ENCODE measurements at places on chromosomes 4 and X.

DNA sequence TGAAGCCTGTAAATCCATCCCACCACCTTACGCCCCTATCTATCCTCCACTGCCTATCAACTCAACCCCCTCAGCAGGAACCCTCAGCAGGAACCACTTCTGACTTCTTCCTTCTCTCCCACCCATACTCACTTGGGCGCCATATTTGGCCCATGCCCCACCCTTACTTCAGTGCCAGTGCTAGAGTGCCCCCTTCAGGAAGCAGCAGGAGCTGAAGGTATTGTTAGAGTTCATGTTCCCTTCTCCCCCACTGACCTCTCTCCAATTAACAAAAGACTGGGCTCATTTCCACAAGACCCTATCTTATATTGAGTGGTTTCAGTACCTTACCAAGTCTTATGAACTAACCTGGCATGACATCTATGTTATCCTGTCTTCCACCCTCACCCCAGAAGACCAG is 363.1 kb upstream of the SLIT2 start:
- peak; percentile 3 for DNase-seq
- H3K4me1 ChIP-seq, result no peaks in the 10 kb centered on the region
- H3K27me3 ChIP-seq, result no peaks in the 10 kb centered on the region
- H3K27ac ChIP-seq, result no peak overlapping the region
- H3K36me3 ChIP-seq, result no peaks in the 10 kb centered on the region

- H3K4me3 ChIP-seq, result no peak overlapping the region
- H3K4me1 ChIP-seq, result no peaks in the 10 kb centered on the region
- no peak overlapping the region for H3K27ac ChIP-seq
- H3K36me3 ChIP-seq, result no peaks in the 10 kb centered on the region
- DNase-seq, result no peak
These were observed 56.4 kb upstream of the HHIP start for GRCh38 chr4:144589512-144589911.

DNA sequence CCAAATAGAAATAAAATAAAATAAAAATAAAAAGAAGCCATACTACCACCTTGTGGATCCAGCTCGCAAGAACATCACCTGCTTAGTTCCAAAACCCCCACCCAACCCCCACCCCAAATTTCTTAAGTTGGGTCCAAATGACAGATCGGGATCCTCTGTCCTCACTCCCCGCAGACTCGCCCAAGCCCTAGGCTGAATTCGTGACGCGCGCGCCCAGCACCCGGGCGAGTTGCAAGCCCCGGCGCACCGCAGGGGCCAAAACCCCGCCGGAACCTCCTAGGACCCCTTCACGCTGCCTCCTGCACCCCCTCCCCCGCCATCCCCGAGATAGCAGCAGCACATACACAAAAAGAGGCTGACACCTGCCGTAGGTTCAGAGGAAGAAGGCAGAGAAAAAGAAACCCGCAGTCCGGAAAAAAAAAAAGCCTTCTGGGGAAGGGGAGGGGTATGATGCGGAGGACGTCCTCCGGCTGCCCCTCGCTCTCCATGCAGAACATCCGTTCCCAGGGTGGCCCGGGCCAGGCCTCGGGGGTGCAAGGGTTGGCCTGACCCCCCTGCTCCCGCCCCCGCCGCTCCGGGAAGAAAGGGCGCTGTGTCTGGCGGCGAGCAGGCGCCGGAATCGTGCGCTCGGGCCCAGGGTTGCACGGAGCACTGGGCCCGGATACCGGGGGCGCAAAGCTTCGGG is 2.6 kb downstream of the NLGN4X start:
- no peaks in the 10 kb centered on the region for H3K27me3 ChIP-seq
- DNase-seq, result peak; percentile 73
- H3K36me3 ChIP-seq, result no peaks in the 10 kb centered on the region
- H3K4me3 ChIP-seq, result peak overlapping the region; percentile 81
- peaks cover 28% of the 10 kb centered on the region for H3K4me1 ChIP-seq
- peak overlapping the region; percentile 63 for H3K27ac ChIP-seq

DNA sequence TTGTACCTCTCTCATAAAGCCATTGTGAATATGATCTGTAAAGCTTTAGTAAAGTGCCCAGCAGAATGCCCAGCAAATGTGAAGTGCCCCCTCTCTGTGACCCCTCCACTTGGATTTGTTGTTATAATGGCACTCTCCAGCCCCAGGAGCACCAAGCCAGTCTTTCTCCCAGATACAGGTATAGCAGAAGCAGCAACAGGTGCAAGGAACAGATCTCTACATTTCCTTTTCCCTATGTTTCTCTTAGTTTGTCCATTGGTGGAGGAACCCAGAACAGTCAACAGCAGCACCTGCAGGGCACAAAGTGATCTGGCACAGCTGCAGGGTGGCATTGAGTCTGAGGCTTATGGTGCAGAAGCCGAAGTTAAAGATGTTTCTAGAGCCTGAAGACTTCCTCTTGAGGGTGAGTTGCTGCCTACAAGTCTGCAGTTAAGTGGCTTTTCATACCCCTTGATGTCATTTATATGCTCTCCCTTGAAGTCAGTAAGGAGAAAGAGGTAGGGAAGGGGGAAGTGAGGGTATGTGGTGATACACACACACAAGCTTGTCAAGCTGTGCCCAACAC is 16.1 kb upstream of the CXCL3 start:
- H3K4me1 ChIP-seq, result peaks cover 16% of the 10 kb centered on the region
- no peak overlapping the region for H3K4me3 ChIP-seq
- no peak overlapping the region for H3K27ac ChIP-seq
- no peaks in the 10 kb centered on the region for H3K36me3 ChIP-seq
- H3K27me3 ChIP-seq, result no peaks in the 10 kb centered on the region
- DNase-seq, result no peak

- DNase-seq, result peak; percentile 34
- H3K27ac ChIP-seq, result no peak overlapping the region
- H3K27me3 ChIP-seq, result no peaks in the 10 kb centered on the region
- H3K36me3 ChIP-seq, result no peaks in the 10 kb centered on the region
These were observed 69.9 kb upstream of the TNIP3 start for GRCh38 chr4:121233982-121234381.

- no peaks in the 10 kb centered on the region for H3K36me3 ChIP-seq
- H3K4me3 ChIP-seq, result no peak overlapping the region
- H3K27ac ChIP-seq, result no peak overlapping the region
- no peak for DNase-seq
- peaks cover 3% of the 10 kb centered on the region for H3K4me1 ChIP-seq
These were observed 9.3 kb downstream of the ZXDA start for GRCh38 chrX:57900975-57901374.

GRCh38 chr4:38866973-38867477 is 581 bp upstream of the FAM114A1 start:
- no peaks in the 10 kb centered on the region for H3K27me3 ChIP-seq
- H3K36me3 ChIP-seq, result no peaks in the 10 kb centered on the region
- DNase-seq, result no peak

GRCh38 chr4:132827522-132827921 is 321.6 kb upstream of the PCDH10 start:
- H3K4me3 ChIP-seq, result no peak overlapping the region
- no peaks in the 10 kb centered on the region for H3K36me3 ChIP-seq
- H3K27me3 ChIP-seq, result no peaks in the 10 kb centered on the region
- no peak overlapping the region for H3K27ac ChIP-seq
- H3K4me1 ChIP-seq, result 0 out of 2 replicates have a peak, but pooled peaks cover 7% of the 10 kb centered on the region
- DNase-seq, result no peak

- DNase-seq, result peak; percentile 72
- H3K4me3 ChIP-seq, result no peak overlapping the region
- no peak overlapping the region for H3K27ac ChIP-seq
- no peaks in the 10 kb centered on the region for H3K27me3 ChIP-seq
- H3K4me1 ChIP-seq, result no peaks in the 10 kb centered on the region
These were observed 75.8 kb downstream of the NUDT11 start for GRCh38 chrX:51420610-51421009.

DNA sequence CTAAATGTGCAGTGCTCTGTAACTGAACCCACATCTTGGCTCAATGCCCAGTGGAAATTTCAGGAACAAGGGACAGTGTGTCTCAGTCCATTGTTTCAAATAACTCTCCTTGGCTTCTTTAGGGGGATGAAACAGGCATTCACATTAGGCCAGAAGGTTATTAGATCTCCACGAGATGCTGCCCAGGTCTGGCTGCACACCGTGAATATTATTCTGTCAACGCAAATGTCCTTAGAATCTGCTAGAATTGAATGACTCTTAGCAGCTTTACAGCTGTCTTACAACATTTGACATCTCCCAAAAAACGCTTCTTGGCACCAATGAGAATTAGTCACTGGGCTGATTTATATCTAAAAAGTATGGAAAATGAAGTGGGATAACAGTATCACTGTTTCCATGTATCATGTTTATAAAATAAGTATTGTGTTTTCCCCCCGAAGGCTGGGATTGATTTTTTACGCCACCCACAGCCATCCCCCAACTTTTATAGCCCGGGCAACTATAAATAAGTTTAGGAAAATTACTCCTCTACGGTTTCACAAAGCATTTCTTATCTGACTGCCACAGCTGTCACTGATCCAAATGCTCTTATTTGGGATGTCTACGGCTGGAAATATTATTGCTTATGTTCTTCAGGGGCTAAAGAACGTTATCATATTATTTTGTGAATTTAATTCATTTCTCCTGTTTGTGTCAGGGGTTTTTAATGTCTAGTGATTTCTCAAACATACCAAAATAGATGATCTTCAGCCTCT is 559.7 kb upstream of the FAT1 start:
- no peaks in the 10 kb centered on the region for H3K36me3 ChIP-seq
- H3K4me1 ChIP-seq, result no peaks in the 10 kb centered on the region
- H3K27me3 ChIP-seq, result no peaks in the 10 kb centered on the region
- no peak for DNase-seq
- no peak overlapping the region for H3K4me3 ChIP-seq

- no peaks in the 10 kb centered on the region for H3K36me3 ChIP-seq
- H3K27me3 ChIP-seq, result no peaks in the 10 kb centered on the region
- DNase-seq, result no peak
- H3K4me3 ChIP-seq, result no peak overlapping the region
- 0 out of 2 replicates have a peak, but pooled peaks cover 5% of the 10 kb centered on the region for H3K4me1 ChIP-seq
- H3K27ac ChIP-seq, result peak overlapping the region; percentile 67
These were observed 158.9 kb downstream of the MID1IP1 start for GRCh38 chrX:38960137-38960536.

GRCh38 chr4:48499551-48500066 is 9.6 kb downstream of the ZAR1 start:
- peaks cover 25% of the 10 kb centered on the region for H3K4me1 ChIP-seq
- no peaks in the 10 kb centered on the region for H3K36me3 ChIP-seq
- no peak overlapping the region for H3K4me3 ChIP-seq
- no peak for DNase-seq
- H3K27ac ChIP-seq, result peak overlapping the region; percentile 27

DNA sequence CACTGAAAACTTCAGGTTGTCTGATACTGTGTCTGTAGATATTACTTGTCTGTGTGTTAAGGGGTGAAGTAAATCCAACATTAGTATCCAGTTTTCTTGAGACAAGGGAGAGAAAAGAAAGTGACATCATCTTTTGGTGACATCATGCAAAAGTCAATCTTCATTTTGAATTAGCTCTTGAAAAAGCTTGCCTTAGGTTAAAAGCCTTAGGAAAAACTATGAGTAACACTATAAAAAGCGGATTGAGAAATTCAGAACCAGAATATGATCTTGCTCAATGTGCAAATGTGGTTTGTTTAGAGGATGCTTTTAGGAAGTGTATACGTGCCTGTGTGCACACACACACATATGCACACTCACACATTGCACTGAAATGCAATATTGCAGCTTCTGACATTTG is 345.8 kb upstream of the CASK start:
- no peaks in the 10 kb centered on the region for H3K4me1 ChIP-seq
- H3K27ac ChIP-seq, result no peak overlapping the region
- DNase-seq, result no peak
- no peaks in the 10 kb centered on the region for H3K27me3 ChIP-seq

GRCh38 chr4:113290666-113291065 is 241.2 kb downstream of the ANK2 start:
- DNase-seq, result no peak
- H3K4me1 ChIP-seq, result peaks cover 36% of the 10 kb centered on the region
- no peak overlapping the region for H3K4me3 ChIP-seq
- H3K27ac ChIP-seq, result no peak overlapping the region

GRCh38 chr4:4820261-4820660 is 39.2 kb upstream of the MSX1 start:
- DNase-seq, result no peak
- no peaks in the 10 kb centered on the region for H3K4me1 ChIP-seq
- H3K36me3 ChIP-seq, result no peaks in the 10 kb centered on the region
- H3K27me3 ChIP-seq, result no peaks in the 10 kb centered on the region
- H3K27ac ChIP-seq, result no peak overlapping the region

- DNase-seq, result no peak
- H3K4me3 ChIP-seq, result no peak overlapping the region
- no peaks in the 10 kb centered on the region for H3K4me1 ChIP-seq
- H3K27ac ChIP-seq, result no peak overlapping the region
- H3K27me3 ChIP-seq, result no peaks in the 10 kb centered on the region
These were observed 15.6 kb upstream of the IBSP start for GRCh38 chr4:87783781-87784180.

DNA sequence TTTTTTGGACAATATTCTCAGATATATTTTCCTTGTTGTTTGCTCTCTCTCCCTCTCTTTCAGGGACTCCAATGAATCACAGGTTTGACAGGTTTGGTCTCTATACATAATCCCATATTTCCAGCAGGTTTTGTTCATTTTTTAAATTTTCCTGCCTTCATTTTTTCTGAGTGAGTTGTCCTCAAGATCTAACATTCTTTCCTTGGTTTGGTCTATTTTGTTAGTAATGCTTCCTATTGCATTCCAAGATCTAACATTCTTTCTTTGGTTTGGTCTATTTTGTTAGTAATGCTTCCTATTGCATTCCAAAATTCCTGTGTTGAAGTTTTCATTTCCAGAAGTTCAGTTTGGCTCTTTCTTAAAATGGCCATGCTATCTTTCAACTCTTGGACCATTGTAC is 45.3 kb upstream of the ZMAT1 start:
- H3K4me1 ChIP-seq, result no peaks in the 10 kb centered on the region
- H3K27ac ChIP-seq, result no peak overlapping the region
- no peaks in the 10 kb centered on the region for H3K36me3 ChIP-seq

GRCh38 chr4:27009539-27009938 is 148.9 kb downstream of the STIM2 start:
- H3K36me3 ChIP-seq, result no peaks in the 10 kb centered on the region
- H3K27me3 ChIP-seq, result no peaks in the 10 kb centered on the region
- no peak for DNase-seq
- H3K4me1 ChIP-seq, result no peaks in the 10 kb centered on the region
- no peak overlapping the region for H3K4me3 ChIP-seq

- H3K4me1 ChIP-seq, result no peaks in the 10 kb centered on the region
- DNase-seq, result no peak
These were observed 17.7 kb downstream of the MSN start for GRCh38 chrX:65685112-65685511.

GRCh38 chr4:140298001-140298400 is 75.4 kb upstream of the SCOC start:
- no peaks in the 10 kb centered on the region for H3K36me3 ChIP-seq
- H3K27ac ChIP-seq, result no peak overlapping the region
- no peak for DNase-seq
- no peaks in the 10 kb centered on the region for H3K27me3 ChIP-seq
- H3K4me1 ChIP-seq, result peaks cover 17% of the 10 kb centered on the region

DNA sequence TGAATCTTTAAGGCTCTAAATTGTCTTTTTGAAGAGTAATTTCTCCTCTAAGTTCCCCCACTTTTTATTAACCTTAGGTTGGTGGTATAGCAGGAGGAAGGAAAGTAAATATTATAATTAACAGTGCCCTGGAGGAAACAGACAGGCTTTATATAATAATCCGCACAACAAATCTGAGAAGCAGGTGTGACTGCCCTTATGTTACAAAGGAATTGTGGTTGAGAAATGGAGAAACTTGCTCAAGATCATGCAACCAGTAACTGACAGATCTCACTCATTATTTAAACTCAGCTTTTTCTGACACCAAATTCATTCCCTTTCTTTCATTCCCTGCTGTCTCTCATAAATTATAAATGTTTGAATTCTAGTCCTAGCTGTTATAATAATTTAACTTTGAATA is 282.0 kb downstream of the PPP3CA start:
- no peak overlapping the region for H3K4me3 ChIP-seq
- H3K27me3 ChIP-seq, result no peaks in the 10 kb centered on the region
- no peaks in the 10 kb centered on the region for H3K36me3 ChIP-seq
- no peaks in the 10 kb centered on the region for H3K4me1 ChIP-seq

All from GM23338 (cell line).